IMR-90 (cell line): ENCODE measurements at places on chromosomes 4 and X. TPM values are rescaled to one million over a fixed set of nuclear protein-coding genes. Genes with fewer than 3 reads are reported as not detected.

DNA sequence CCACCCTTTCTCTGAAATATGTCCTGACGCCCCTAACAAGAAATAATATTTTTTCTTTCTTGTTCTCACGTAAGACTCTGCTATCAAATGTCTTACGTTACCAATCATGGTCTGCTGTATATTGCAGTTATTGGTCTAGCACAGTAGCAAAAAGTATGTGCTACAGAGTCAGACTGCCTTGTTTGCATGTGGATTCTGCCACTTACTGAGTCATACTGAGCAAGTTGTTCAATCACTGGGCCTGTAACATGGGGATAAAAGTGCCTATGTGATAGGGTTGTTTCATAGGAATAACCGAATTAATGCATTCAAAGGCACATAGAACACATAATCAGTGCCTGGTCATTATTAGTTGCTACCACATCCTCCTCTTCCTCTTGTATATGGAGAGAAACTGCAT is 14.1 kb downstream of the RPGR start:
- peaks cover 2% of the 10 kb centered on the region for H3K4me1 ChIP-seq
- no peaks in the 10 kb centered on the region for H3K36me3 ChIP-seq
- H3K27ac ChIP-seq = no peak overlapping the region
- no peak overlapping the region for H3K4me3 ChIP-seq
- H3K27me3 ChIP-seq = no peaks in the 10 kb centered on the region
- DNase-seq = peak; percentile 55

GRCh38 chrX:22533898-22534297 is 261.2 kb downstream of the CBLL2 start:
- H3K36me3 ChIP-seq = no peaks in the 10 kb centered on the region
- no peaks in the 10 kb centered on the region for H3K27me3 ChIP-seq
- H3K4me1 ChIP-seq = no peaks in the 10 kb centered on the region
- H3K27ac ChIP-seq = no peak overlapping the region

GRCh38 chrX:70168238-70169188 is 8.8 kb upstream of the DGAT2L6 start:
- H3K27me3 ChIP-seq = no peaks in the 10 kb centered on the region; the same call in 1 of the 2 replicates
- peak; percentile 77 for DNase-seq
- H3K36me3 ChIP-seq = peaks cover 3% of the 10 kb centered on the region; the same call in 1 of the 2 replicates
- H3K4me3 ChIP-seq = no peak overlapping the region
- H3K27ac ChIP-seq = peak overlapping the region; percentile 83
- H3K4me1 ChIP-seq = peaks cover 13% of the 10 kb centered on the region

TMPRSS11B gene
- total RNA-seq = not detected in 2 replicates

XPNPEP2 gene
- under 0.01 TPM in 1 of 2 replicates, not detected in the other for total RNA-seq

GRCh38 chr4:137774501-137774900 is 242.2 kb upstream of the PCDH18 start:
- H3K36me3 ChIP-seq = no peaks in the 10 kb centered on the region
- no peaks in the 10 kb centered on the region for H3K4me1 ChIP-seq
- H3K4me3 ChIP-seq = no peak overlapping the region
- DNase-seq = no peak

DNA sequence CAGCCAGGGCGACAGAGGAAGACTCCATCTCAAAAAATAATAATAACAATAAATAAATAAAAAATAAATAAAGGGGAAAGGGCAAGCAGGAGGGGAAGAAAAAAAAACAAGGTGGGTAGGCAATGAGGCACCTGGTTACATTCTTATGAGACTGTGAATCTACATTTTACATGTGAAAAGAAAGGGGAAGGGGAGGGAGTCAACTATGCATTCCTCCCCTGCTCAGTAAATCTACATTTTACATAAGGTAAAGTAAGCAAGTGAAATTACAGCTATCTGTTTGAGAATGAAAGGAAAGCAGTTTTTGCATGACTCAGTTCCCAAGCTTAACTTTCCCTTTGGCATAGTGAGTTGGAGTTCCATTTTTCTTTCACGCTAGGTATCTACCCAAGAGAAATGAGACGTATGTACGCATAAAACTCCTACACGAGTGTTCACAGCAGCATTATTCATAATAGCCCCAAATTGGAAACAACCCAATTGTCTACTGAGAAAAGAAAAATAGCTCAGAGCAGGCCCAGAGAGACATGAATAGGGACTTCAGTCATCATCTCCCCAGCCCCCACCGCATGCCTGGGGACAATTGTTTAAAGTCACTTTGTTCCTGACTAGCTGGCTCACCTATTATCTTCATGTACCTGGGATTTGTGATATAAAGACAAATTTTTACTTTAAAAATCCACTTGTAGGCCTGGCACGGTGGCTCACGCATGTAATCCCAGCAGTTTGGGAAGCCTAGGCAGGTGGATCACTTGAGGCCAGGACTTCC is 52.4 kb downstream of the DDX3X start:
- peak; percentile 41 for DNase-seq
- peaks cover 13% of the 10 kb centered on the region for H3K4me1 ChIP-seq
- no peaks in the 10 kb centered on the region for H3K36me3 ChIP-seq
- no peak overlapping the region for H3K4me3 ChIP-seq
- H3K27ac ChIP-seq = no peak overlapping the region
- H3K27me3 ChIP-seq = peaks cover 6% of the 10 kb centered on the region
